Activated CD4-positive, alpha-beta T cell treated with anti-CD3 and anti-CD28 coated beads, Interleukin-2, amount 10 ng/mL, durations not matched to agents 7 days and 5 days (primary cell): ENCODE measurements at places on chromosomes 5 and 9. TPM values are rescaled to one million over a fixed set of nuclear protein-coding genes. Genes with fewer than 3 reads are reported as not detected.
A peak's percentile ranks its signal among the peaks of the same experiment; 100 is the strongest.

Gene C1QTNF3
- total RNA-seq, result 5.2 TPM

GRCh38 chr9:31153250-31153840, 1231.1 kb upstream of the ACO1 start:
- no peak overlapping the region for H3K4me3 ChIP-seq
- no peak overlapping the region for H3K27ac ChIP-seq
- no peaks in the 10 kb centered on the region for H3K27me3 ChIP-seq
- no peaks in the 10 kb centered on the region for H3K36me3 ChIP-seq
- no peak for DNase-seq
- peaks cover 1% of the 10 kb centered on the region for H3K4me1 ChIP-seq

GRCh38 chr5:367358-368130, 46.0 kb downstream of the AHRR start:
- H3K27ac ChIP-seq, result peak overlapping the region; percentile 71
- no peaks in the 10 kb centered on the region for H3K27me3 ChIP-seq
- peaks cover 52% of the 10 kb centered on the region for H3K4me1 ChIP-seq
- H3K4me3 ChIP-seq, result no peak overlapping the region
- peaks cover 69% of the 10 kb centered on the region for H3K36me3 ChIP-seq
- no peak for DNase-seq

DNA sequence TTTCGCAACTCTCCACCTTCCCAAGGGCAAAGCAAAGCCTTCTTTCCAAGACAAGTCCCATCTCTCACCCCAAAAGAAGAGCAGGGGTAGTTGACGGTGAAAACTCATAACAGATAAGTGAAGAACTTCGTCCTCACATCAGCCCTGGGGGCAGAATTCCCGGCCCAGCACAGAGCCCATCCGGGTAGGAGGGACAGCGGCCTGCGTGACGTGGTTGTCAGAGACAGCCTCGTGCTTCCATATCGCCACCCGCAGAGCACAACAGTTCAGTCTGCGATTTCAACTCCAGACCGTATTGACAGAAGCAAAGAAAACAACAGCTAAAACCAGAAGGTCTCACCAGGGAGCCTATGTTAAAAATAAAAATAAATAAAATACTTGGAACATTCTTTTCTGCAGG, 273.2 kb downstream of the SYK start:
- peaks cover 18% of the 10 kb centered on the region for H3K4me1 ChIP-seq
- no peak for DNase-seq
- peaks cover 7% of the 10 kb centered on the region for H3K36me3 ChIP-seq
- no peaks in the 10 kb centered on the region for H3K27me3 ChIP-seq
- no peak overlapping the region for H3K4me3 ChIP-seq
- H3K27ac ChIP-seq, result no peak overlapping the region

DNA sequence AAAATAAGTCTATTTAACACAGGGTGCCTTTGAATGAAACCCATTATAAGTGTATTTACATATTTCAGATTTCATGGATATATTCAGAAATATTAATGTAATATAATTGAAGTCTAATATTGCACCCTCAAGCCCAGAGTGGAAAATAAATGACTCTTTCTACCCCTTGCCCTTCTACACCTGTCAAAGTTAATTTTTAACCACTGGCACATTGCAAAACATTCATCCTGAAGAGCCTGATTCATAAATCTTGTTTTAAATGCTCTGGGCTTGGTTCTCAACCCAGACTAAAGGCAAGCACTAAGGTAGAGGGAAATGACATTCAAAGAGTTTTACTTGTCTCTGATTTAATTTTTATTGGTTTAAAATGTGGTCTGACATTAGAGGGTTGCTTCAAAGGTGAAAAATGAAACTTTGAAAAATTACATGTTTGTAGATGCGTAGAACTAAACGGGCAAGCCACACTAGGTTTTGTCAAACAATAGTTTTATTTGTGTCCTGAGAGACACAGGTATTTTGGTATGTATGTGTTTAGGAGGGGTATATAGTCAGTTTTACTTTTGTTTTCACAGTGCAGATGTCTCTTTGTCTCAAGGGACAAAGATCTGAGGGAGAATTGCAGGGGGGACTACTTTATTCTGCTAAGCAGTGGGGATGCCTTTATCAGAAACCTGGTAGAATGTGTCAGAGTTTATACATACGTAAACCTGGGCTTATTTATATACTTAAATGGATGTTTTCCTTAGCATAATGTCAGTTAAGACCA, 69.7 kb downstream of the PIK3R1 start:
- H3K27ac ChIP-seq, result peak overlapping the region; percentile 62
- H3K27me3 ChIP-seq, result no peaks in the 10 kb centered on the region
- no peak for DNase-seq
- peaks cover 91% of the 10 kb centered on the region for H3K4me1 ChIP-seq
- peaks cover 61% of the 10 kb centered on the region for H3K36me3 ChIP-seq

GRCh38 chr9:106868087-106868486, 5.1 kb downstream of the ZNF462 start:
- H3K4me1 ChIP-seq, result peaks cover 9% of the 10 kb centered on the region
- H3K27ac ChIP-seq, result no peak overlapping the region
- H3K4me3 ChIP-seq, result no peak overlapping the region
- peaks cover 26% of the 10 kb centered on the region for H3K27me3 ChIP-seq
- no peak for DNase-seq

Gene FAM78A
- 118 TPM for total RNA-seq

DNA sequence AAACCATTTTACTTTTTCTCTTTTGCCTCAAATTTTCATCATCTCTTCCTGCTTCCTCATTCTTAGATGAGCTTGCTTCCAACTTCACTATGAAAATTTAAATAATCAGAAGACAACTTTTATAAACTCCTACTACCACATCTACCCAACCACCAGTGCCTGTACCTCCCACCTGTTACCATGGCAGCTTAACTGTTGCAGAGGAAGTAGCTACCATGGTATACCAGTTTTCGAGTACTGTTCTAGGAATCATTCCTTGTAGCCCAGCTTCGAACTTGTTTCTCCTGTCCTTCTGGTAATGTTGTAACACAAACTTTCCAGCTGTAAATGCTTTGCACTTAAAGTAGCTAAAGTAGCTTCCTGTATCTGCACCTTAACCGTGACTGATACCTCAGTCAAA, 266.8 kb upstream of the NREP start:
- H3K27ac ChIP-seq, result no peak overlapping the region
- H3K4me3 ChIP-seq, result no peak overlapping the region
- no peaks in the 10 kb centered on the region for H3K36me3 ChIP-seq
- no peaks in the 10 kb centered on the region for H3K4me1 ChIP-seq
- DNase-seq, result no peak

Gene SMIM33
- total RNA-seq, result 1.2 TPM

DNA sequence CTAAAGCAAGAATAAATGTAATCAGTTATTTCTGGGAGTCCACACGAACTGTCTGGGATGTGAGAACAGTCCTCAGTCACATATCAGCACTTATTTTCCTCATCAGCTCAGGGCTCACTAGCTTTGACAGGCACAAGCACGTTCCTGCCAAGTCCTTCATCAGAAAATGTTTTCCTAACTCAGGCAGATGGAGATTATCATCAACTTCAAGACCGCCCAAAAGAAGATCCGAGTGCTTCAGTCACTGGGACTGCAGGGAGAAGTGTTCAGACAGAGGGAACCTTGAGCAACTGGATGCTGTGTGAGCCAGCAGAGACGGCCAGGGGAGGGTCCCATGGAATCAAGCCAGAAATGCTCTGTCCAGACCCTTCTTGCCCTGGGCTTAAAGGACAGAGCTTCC, 189.4 kb downstream of the NXNL2 start:
- no peaks in the 10 kb centered on the region for H3K4me1 ChIP-seq
- no peaks in the 10 kb centered on the region for H3K36me3 ChIP-seq
- no peak overlapping the region for H3K27ac ChIP-seq
- H3K4me3 ChIP-seq, result no peak overlapping the region
- H3K27me3 ChIP-seq, result peaks cover 23% of the 10 kb centered on the region
- no peak for DNase-seq

GRCh38 chr9:26802921-26803320, 89.7 kb downstream of the CAAP1 start:
- no peak overlapping the region for H3K4me3 ChIP-seq
- H3K27ac ChIP-seq, result no peak overlapping the region
- H3K36me3 ChIP-seq, result no peaks in the 10 kb centered on the region

Gene TLR4
- total RNA-seq, result 0.06 TPM

DNA sequence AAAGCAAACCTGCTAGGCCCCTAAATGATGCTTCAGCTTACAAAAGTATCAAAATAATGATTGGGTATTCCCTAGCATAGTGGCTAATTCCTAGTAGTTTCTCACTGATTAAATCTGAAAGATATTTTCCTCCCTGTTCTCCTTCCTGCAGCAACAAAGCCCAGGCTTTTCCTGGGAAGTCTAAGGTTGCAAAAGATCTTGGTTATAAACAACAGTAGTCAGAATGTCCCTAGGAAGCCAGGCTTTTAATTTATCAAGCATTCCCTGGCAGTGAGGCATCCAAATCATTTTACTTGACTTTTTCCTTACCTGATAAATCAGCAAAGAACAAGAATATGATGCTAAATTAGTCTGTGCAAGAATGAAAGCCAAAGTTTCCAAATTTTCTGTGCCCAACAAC, 272.0 kb downstream of the PDE4D start:
- H3K36me3 ChIP-seq, result no peaks in the 10 kb centered on the region
- peaks cover 2% of the 10 kb centered on the region for H3K27me3 ChIP-seq
- no peak overlapping the region for H3K4me3 ChIP-seq
- no peak overlapping the region for H3K27ac ChIP-seq
- H3K4me1 ChIP-seq, result no peaks in the 10 kb centered on the region
- DNase-seq, result no peak

DNA sequence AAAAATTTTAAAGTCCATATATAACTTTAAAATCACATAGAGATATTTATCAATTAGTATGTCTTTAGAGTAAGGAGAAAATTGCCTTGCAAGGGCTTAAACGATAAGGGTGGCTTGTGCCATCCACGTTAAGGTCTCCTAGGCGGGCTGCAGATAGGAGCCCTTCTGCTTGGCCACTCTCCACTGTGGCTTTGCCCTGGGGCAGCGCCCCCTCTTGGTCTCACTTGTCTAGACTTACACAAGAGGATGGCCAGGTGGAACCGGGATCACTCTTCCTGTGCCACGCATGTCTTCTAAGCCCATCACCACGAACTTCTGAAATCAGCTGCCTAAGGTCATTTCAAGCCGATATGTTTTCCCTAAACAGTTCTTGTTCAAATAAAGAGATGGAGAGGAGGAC, 2.9 kb downstream of the FPGS start:
- no peak overlapping the region for H3K27ac ChIP-seq
- no peak overlapping the region for H3K4me3 ChIP-seq
- peak; percentile 35 for DNase-seq
- H3K36me3 ChIP-seq, result peaks cover 23% of the 10 kb centered on the region
- H3K27me3 ChIP-seq, result no peaks in the 10 kb centered on the region
- peaks cover 36% of the 10 kb centered on the region for H3K4me1 ChIP-seq

DNA sequence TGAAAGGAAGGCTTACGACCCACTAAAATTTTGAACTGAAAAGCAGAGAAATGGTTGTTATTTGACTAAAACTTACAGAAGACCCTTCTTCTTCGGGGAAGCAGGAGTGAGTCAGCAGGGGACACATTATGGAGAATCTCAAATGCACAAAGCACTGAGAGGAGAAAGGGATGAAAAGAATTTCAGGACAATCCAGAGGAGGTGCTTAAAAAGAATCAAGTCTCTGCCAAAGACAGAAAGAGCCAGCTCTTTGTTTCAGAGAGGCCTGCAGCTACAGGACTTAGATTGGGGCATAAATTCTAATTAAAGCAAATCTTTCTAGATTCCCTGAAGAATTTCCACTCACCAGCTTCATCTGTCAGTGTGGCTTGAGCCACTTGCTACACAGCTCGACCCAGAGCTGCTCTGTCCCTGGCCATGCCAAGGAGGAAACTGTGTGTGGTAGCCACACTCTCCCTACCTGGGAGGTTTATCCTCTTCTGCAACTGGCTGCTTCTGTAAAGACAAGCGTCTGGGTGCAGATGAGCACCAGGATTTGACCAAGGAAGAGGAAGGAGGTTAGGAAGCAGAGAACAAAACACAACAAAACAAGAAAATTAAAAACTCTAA, 89.9 kb downstream of the SEMA5A start:
- H3K4me3 ChIP-seq, result no peak overlapping the region
- no peaks in the 10 kb centered on the region for H3K36me3 ChIP-seq
- no peak for DNase-seq

DNA sequence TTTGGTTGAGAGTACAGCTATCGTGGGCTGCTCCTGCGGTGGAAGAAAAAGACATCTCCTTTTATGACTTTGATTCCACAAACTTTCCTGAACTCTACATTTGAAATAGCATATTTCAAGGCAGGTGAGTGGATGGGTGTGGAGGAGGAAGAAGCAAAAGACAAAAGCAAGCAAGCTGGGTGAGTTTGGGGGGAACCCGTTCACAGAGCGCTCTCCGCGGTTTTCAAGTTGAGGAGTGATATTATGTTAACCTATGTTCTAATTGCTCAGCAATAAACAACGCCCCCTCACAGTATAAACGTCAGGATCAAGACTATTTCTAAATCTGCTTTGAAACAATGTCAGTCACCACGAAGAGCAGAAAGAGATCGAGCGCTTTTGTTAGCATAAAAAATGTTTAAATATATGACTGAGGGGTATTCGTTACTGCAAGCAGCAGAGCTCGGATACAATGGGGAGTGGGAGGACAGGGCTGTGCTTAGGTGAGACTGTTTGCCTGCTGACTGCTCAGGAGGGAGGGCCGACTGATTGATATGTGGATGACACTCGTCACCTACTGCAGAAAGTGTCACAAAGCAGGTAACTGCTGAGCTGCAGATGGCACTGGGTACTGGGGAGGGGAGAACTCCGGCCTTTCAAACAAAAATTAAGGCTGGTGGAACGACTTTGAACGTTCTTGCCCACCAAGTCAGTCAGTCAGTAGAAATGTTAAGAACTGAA, 236.5 kb downstream of the DRD1 start:
- H3K36me3 ChIP-seq, result no peaks in the 10 kb centered on the region
- H3K4me1 ChIP-seq, result no peaks in the 10 kb centered on the region
- no peak for DNase-seq
- H3K27ac ChIP-seq, result no peak overlapping the region

DNA sequence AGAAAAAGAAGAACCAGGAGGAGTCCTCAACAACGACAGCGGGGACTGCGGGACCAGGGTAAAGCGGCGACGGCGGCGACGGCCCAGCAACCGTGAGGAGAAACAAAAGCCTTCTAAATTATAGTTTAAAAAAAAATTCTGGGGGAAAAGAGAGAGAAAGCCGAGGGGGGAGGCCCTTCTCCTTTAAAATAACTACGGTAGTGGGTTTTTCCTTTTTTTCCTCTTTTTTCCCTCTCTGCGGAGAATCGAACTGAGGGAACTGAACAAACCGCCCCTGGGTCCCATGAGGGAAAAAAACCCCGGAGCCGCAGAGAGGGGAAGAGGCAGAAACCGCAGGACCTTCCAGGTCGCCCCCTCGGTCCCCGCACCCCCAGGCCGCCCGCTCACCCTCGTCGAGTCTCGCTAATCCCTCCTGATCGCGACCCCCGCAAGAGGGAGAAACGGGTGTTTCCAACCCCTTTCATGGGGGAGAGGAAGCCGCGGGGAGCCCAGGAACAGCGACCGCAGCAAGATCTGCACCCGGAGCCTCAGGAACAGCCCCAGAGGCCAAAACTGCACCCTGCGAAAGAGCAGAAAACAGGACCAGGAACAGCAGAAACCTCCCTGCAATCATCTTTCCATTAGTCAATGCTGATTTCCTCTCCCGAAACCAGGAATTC, 453 bp downstream of the CPEB4 start:
- peaks cover 29% of the 10 kb centered on the region for H3K36me3 ChIP-seq
- H3K4me1 ChIP-seq, result peaks cover 81% of the 10 kb centered on the region
- DNase-seq, result peak; percentile 14
- peak overlapping the region; percentile 98 for H3K27ac ChIP-seq

- no peak overlapping the region for H3K4me3 ChIP-seq
- DNase-seq, result no peak
- no peak overlapping the region for H3K27ac ChIP-seq
- no peaks in the 10 kb centered on the region for H3K36me3 ChIP-seq
Measured at GRCh38 chr5:2767089-2767488, 15.6 kb upstream of the IRX2 start.

- DNase-seq, result no peak
- H3K4me3 ChIP-seq, result no peak overlapping the region
- H3K36me3 ChIP-seq, result no peaks in the 10 kb centered on the region
- no peak overlapping the region for H3K27ac ChIP-seq
Measured at GRCh38 chr5:124617787-124618186, 128.7 kb downstream of the ZNF608 start.
